ENCODE measurements at places on chromosomes 5 and 9. TPM values are rescaled to one million over a fixed set of nuclear protein-coding genes. Genes with fewer than 3 reads are reported as not detected.

- DNase-seq = no peak
Observed at GRCh38 chr9:112898872-112899311, 8.2 kb upstream of the SLC46A2 start.

Gene GTF3C5
- total RNA-seq = 23.2 TPM

DNA sequence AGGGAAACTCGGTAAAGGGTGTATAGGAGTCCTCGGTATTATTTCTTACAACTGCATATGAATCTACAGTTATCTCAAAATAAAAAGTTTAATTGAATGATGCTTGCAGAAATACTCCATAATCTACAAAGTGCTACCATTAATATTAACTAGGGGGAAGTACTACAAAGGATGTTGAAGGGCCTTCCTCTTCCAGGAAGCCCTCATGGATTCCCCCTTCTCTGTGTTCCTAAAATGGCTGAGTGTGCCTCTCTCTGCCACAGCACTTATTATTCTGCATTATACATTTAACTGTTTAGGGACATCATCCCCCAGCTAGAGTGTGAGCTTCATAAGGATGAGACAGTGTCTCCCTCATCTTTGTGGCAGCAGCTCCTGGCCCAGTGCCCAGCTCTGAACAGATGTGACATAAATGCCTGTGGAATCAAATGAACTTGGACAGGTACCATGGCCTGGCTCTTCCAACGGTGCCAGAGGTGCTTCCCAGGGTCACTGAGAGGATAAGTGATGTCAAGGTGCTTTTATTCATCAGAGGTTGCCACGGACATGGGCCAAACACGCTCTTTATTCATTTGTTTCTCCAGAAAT lies 99.5 kb downstream of the PAX5 start:
- DNase-seq = no peak

DNA sequence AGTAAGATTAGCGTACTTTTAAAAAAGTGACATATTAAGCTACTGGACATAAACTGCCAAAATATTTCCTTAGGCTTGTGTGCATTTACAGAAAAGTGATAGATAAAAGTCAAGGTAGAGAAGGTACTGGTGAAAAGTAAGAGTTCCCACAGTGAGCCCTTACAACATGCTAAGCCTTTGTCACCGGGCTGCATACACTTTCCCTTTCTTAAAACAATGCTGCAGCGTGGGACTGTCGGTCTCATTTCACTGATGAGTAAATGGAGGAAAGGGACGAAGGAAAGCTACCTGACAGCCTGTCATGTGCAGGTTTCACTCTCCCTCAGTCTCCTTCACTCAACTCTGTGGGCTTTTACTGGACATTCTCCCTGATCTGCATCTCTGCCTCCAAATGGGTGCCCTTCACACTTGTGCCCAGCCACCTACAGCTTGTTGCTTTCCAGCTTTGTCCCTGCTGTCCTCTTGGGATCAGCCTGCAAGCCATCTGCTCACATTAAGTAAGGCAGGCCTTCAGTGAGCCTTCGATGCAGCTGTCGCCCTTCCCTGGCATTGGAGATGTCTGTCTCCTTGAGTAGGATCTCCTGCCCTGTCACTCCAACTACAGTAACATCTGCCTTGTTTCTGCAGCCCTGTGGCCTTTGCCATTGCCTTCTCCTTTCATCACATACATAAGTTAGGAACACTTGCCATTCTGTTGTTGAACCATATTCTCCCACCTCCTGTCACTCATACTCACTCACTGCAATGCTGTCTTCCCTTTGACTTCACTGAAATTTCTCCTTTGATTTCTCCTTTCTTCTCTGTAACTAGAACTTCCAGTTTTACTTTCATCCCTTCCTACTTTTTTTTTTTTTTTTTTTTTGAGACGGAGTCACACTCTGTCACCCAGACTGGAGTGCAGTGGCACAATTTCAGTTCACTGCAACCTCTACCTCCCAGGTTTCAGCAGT lies 9.3 kb upstream of the ROPN1L start:
- no peak for DNase-seq

Gene LHX3
- total RNA-seq = not detected

Gene HCN1
- total RNA-seq = 0.26 TPM

GRCh38 chr5:106876665-106877194 lies 794.0 kb downstream of the EFNA5 start:
- no peak for DNase-seq
